ENCODE measurements at places on chromosomes 1 and 21.

GRCh38 chr21:26503414-26503813 lies 69.7 kb downstream of the CYYR1 start:
- no peak for DNase-seq

- peak; percentile 38 for DNase-seq
Measured at GRCh38 chr1:201594575-201595245, 55.8 kb downstream of the NAV1 start.

- no peak for DNase-seq
Measured at GRCh38 chr1:26520339-26520738, 9.2 kb upstream of the RPS6KA1 start.

DNA sequence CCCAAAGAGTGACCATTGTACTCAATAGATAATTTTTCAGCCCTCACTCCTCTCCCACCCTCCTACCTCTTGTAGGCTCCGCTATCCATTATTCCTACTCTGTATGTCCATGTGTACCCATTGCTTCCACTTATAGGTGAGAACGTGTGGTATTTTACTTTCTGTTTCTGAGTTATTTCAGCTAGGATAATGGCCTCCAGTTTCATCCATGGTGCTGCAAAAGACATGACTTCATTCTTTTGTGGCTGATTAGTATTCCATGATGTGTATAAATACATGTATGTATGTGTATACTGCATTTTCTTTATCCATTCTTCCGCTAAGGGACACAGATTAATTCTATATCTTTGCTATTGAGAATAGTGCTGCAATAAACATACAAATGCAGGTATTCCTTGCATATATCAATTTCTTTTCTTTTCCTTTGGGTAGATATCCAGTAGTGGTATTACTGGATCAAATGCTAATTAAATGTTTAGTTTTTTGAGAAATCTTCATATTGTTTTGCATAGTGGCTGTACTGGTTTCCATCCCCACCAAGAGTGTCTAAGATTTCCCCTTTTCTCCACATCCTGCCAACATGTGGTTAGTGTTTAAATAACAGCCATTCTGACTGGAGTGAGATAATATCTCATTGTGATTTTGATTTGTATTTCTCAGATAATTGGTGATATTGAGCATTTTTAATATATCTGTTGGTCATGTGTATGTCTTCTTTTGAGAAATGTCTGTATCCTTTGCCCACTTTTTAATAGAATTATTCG lies 4.9 kb downstream of the LY9 start:
- no peak for DNase-seq

All from IMR-90 (cell line).